ENCODE measurements at places on chromosomes 4 and X.

GRCh38 chrX:133497356-133497755, 82.1 kb upstream of the GPC4 start:
- DNase-seq = no peak

DNA sequence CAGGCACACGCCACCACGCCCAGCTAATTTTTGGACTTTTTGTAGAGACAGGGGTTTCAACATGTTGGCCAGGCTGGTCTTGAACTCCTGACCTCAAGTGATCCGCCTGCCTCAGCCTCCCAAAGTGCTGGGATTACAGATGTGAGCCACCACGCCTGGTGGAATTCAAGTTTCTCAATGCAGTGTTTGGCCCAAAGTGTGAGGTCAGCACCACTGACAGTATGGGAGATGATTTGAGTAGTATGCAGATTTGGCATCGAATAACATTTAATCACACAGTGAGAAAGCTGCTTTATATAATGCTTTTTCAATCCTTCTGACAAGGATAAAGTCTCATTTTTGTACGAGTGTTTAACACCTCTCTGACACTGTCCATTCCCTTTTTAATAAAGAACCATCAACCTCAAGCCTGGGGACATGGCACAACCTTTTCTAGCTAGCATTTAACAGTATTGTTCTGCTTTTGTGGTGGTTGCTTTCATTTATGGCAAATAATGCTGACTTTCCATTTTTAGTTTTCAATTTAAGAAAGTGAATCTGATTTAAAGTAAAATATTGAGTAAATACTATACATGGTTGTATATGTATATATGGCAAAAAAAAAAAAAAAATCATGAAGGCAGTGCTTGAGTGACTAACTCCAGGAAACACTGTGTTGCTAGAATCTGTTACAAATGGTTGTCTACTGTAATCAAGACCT, 4.3 kb upstream of the NSUN7 start:
- no peak for DNase-seq

DNA sequence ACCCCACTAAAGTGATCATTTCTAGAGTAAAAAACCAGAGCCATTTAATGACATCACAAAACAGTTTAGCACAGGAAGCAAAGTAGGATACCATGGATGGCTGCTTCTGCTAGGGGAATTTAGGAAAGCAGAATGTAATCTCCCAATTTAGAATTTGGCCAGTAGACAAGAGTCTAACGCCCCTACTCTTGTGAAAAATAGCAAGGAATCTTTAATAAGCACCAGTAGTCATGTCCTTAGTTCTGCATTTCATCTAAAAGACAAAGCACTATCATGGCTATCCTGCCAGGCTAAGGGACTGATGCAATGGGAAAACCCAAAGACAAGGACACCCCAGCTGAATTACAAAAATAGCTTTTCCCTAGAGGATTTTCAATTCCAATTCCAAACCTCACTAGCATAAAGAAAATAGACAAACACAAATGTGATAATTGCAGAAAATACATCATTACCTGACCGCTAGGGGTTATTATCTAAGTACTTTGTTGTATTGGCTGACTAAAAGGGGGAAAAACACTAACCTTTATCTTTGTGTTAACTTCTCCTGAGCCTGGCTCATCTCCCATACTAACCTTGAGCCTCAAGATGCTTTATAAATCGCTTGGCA, 2.6 kb upstream of the AMMECR1 start:
- no peak for DNase-seq

DNA sequence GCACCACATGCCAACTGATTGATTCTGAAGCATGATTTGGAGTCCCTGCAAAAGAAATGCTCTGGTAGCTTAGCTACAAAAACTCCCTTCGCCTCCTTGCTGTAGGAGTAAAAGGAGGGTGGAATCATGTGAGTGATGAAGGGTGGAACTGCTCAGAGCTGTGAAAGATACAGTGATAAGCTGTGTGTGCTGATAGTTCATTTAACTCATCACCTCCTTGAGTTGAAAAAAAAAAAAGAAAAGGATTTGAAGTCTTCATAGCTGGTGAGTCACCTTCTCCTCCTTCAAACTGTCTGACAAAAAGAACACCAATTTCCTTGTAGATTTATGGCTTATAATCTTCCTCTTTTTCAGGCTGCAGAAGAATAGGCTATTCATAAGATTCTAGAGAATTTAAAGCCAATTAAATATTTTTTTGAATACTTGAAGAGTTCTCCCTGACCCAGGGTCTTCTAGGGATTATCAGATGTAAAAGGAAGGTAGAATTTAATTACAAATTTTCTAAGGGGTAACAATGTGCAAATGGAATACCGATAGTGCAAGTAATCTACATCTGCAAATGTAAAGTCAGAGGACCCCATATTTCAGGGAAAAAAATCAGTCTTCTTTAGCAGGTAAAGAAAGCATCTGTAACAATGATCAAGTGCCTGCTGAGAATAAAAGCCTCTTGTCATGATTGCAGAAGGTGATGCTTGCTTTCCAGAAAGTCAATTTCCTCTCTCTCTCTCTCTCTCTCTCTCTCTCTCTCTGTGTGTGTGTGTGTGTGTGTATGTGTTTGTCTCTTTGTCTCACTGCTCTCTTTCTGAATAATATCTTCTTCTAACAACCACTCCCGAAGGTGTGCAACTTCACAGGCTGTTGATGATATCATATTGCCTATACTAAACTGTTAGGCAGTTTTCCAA, 208.8 kb upstream of the VEGFC start:
- no peak for DNase-seq

GRCh38 chr4:38302910-38303309, 342.7 kb downstream of the PTTG2 start:
- no peak for DNase-seq

- no peak for DNase-seq
Observed at GRCh38 chr4:74615411-74615810, 170.5 kb downstream of the AREG start.

GRCh38 chrX:73206366-73206765, 8.3 kb downstream of the NAP1L2 start:
- DNase-seq = no peak

- no peak for DNase-seq
Observed at GRCh38 chr4:140113653-140114052, 40.3 kb downstream of the MAML3 start.

DNA sequence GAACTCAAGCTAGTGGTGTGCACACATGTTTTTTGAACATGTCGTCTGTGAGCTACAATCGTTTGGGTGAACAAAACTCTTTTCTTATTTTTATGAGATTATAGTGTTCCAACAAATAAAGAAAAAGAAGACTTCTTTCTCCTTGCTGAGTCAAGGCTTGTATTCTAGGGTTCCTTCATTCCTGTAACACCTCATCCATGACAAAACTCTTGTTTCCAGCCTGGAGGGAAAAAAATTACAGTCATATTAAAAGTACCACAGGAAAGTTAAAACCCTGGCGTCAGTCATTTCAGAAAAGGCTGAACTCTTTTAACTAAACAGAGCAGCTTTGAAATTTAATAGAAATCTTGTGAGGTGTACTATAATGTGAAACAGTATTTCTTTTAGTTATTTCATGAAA, 79.2 kb upstream of the BOD1L1 start:
- no peak for DNase-seq

- DNase-seq = no peak
Observed at GRCh38 chrX:134679221-134679620, 20.9 kb upstream of the PLAC1 start.

DNA sequence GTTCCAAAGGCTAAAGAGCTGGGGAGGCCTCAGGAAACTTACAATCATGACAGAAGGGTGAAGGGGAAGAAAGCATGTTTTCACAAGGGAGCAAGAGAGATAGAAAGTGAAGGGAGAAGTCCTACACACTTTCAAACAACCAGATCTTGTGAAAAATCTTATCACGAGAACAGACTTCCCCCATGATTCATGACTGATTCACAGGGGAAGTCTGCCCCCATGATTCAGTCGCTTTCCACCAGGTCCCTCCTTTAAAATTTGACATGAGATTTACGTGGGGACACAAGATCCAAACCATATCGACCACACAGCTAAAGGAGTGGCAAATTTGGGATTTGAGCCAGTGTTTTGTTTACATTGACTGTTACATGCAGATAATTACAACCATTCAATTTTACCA, 971.1 kb upstream of the HS3ST1 start:
- DNase-seq = no peak

DNA sequence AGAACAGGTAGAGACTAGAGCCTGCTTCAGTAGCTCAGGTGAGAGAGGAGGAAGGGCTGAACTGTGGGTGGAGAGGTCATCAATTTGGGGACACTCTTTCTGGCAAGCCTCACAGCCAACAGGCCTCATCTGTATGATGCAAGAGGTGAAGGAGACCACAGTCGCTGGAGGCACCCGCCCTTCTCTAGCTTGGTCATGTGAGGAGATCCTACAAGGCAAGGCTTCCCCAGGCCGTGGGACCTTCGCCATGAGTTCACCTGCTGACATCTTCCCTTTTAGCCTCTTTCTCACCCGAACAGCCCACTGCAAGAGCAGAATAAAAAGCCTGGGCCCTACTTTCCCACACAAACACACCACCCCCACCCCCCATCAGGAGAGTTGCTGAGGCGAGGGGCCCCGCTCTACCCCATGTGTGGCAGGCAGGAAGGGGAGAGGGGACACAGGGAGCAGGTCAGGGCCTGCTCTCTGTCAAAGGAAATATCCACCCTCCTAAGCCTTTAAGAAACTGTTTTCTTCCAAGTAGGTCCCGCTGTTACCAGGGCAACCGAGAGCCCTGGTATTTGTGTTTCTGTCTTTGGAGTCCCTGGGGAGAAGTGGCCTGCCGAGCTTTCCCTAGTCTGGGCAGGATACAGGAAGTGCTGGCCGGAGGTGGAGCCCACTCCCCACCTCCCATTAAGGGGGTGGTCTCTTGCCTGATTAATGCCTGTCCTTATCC, 8.1 kb downstream of the RTL5 start:
- no peak for DNase-seq

- no peak for DNase-seq
Observed at GRCh38 chr4:157776930-157777528, 395.8 kb downstream of the GASK1B start.

- no peak for DNase-seq
Observed at GRCh38 chrX:109472939-109473735, 8.7 kb downstream of the GUCY2F start.

- DNase-seq = no peak
Observed at GRCh38 chrX:39819921-39820849, 277.6 kb downstream of the BCOR start.

DNA sequence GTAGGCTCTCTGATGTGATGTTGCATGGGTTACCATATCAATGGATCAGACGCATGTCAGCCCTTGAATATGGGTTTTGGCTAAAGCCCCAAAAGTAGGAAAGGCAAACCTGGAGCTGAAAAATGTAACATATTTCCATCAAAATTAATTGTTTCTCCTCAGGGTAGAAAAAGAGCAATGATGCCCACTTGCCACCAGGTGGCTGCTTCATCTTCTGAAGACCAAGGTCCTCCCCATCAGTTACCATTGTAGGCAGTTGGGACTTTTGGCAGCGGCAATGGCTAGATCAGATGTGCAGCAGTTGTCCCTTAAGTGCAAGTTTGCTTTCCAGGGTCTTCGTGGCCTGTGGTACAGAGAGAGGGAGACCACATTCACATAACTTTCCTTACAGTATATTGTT, 118.2 kb downstream of the NAF1 start:
- peak; percentile 15 for DNase-seq

Data from NCI-H446 (cell line).